Bronchial epithelial cell (primary cell): ENCODE measurements at places on chromosomes 7 and 10.
A peak's percentile ranks its signal among the peaks of the same experiment; 100 is the strongest.

DNA sequence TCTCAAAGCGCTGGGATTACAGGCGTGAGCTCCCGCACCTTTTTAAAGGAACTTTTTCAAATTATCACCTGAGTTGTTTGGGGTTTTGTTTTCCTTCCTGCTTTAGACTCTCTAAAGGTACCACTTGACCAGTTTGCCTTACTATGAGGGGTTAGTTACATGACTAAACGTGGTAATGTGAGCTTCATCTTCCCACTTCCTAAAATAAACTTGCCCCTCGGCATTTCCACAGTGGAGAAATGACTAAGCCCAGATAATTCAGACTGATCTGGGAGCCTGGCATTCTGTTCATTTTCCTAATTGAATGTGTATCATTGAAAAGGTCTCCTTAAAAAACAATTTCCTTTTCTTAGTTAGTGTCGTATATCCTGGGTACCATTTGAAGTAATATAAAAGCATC lies 163.4 kb downstream of the PLXDC2 start:
- peak; percentile 78 for DNase-seq

GRCh38 chr10:91865562-91866081 lies 43.7 kb downstream of the FGFBP3 start:
- DNase-seq, result no peak

DNA sequence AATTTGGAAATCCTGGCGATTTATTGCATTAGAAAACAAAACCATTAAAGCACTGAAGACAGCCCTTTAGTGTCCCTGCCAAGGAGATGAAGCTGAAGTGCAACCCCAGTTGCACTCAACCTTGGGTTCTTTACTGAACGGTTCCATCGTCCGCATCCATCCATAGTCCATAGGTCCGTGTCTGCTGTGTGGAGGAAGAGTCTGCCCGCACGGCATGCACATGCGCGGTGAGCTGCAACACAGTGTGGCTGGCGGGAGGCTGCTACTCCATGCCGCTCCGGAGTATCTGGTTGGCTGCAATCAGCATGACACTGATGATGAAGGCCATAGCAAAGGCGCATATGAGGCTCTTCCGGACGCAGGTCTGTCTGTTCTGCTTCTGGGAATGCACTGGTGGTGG lies 624.6 kb downstream of the CALN1 start:
- DNase-seq, result no peak

- peak; percentile 27 for DNase-seq
These were observed 365 bp downstream of the YME1L1 start for GRCh38 chr10:27153845-27154193.

- no peak for DNase-seq
These were observed 158.5 kb downstream of the PTPRN2 start for GRCh38 chr7:158428837-158429753.

DNA sequence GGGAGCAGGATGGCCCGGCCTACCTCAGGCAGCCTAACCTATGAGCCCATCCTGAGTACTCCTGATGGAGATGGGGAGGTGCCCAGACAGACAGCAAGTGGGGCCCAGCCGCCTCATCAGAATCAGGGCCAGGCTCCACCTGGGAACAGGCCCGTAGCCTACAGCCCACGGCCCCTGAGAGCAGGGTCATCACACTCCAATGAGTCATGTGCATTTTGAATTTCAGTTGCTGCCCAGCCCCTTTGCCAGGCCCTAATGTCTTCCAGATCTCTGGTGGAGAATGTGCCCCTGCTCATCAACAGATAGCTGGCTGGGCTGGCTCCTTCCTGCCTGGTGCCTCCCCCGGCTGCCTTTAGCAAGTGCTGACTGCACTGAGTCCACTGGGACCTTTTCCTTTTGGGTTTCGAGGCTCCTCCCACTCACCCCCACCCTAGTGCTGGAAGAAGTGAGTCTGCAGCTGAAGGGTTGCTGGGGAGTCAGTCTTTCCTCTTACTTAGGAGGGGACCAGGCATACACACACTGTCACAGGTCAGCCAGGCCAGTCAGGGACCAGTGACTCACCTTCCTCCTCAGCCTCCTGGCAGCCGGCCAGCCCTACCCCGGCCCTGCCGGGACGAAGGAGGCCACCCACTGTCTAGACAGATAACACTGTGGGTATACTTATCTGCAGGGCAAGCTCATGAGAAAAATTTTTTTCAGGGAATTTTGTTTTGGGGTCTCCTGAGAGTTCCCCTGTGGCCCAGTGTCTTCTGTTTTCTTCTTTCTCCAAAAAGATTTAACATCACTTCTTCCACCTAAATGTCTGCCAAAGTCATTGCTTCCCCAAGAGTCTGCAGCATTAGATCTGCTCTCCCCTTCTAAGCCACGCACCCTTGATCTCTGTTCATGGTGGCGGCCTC lies 9.1 kb upstream of the ASIC3 start:
- peak; percentile 87 for DNase-seq

GRCh38 chr10:14415676-14416307 lies 85.1 kb upstream of the FRMD4A start:
- no peak for DNase-seq

DNA sequence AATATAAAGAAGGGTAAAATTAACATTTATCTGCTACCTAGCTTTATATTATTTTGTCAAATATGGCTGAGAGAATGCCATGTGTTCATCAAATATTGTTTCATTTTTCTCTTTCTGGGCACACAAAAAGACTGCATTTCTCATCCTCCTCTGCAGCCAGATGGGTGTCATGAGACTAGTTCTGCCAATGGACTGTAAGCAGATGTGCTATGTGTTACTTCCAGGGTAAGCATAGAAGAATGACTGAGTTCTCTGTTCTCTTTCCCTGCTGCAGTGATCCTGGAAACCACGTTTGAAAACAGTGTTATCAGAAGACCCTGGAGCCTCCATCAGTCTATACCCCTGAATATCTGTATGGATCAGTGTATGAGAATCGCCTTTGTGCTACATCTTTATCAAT lies 24.1 kb upstream of the SLK start:
- DNase-seq, result no peak

GRCh38 chr7:107579554-107579884 lies 527 bp upstream of the BCAP29 start:
- DNase-seq, result peak; percentile 27

- peak; percentile 78 for DNase-seq
These were observed 125.1 kb upstream of the LYZL1 start for GRCh38 chr10:29163746-29164145.

DNA sequence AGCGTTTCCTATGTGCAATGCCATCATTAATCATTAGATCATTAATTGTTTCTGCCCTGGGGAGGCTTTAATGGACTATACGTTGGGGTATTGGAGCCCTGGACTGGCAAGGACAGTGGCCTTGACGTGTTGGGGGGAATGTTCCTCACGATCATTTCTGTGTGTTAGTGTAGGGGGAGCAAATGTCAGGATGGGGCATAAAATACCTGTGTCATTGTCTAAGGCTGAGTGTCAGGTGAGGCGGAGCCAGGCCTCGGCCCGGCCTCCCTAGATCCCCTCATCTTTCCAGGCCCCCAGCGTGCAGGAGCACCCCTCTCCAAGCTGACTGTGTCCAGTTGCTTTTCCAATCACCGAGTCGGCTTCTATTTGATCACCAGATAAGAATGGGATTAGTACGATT lies 346.4 kb upstream of the SHH start:
- no peak for DNase-seq

DNA sequence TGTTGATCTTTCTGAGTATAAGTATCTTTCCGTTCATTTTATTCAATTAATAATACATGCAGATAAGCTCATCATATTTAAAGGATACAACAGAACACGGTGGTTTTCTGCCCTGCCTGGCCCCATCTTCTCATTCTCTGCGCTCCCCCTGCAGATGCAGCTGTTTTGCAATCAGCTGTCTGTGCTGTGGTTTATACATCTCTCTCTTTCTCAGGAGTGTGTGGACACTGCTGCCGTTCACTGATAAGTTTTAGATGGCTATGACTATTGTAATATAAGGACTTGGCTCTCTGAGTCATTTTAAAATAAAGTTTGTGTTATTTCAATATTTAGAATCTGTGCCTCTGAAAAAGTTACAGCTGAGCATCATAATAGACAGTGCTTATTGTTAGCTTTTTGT lies 54.5 kb downstream of the CUL1 start:
- DNase-seq, result no peak

GRCh38 chr10:70552586-70552985 lies 50.0 kb downstream of the PRF1 start:
- no peak for DNase-seq
